ENCODE measurements at places on chromosomes 7 and 10.
A peak's percentile ranks its signal among the peaks of the same experiment; 100 is the strongest.

- no peak for DNase-seq
Measured at GRCh38 chr10:3530346-3530745, 254.7 kb downstream of the KLF6 start.

DNA sequence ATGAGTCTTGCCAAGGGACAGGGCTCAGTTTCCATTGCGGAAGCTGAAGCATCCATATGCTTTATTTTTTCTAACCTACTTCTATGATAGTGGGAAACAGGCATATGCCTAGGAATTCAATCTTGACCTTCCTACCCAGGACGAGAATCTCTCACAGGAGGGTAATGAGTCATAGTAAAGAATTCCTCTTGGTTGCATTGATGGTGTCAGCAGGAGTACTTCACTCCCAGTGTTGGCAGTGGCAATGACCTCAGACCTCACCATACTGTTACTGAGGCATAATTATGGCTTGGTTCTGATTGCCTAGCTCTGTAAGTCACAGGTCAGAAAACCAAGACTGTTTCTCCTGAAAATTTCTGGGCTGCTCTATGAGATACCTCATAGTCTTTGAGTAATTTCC, 552.9 kb downstream of the ARL4A start:
- DNase-seq, result no peak

GRCh38 chr10:105707603-105708002, 1066.5 kb downstream of the SORCS3 start:
- no peak for DNase-seq

- DNase-seq, result no peak
Measured at GRCh38 chr10:92848037-92848440, 281 bp upstream of the EXOC6 start.

GRCh38 chr7:157113607-157114006, 25.1 kb upstream of the UBE3C start:
- no peak for DNase-seq

DNA sequence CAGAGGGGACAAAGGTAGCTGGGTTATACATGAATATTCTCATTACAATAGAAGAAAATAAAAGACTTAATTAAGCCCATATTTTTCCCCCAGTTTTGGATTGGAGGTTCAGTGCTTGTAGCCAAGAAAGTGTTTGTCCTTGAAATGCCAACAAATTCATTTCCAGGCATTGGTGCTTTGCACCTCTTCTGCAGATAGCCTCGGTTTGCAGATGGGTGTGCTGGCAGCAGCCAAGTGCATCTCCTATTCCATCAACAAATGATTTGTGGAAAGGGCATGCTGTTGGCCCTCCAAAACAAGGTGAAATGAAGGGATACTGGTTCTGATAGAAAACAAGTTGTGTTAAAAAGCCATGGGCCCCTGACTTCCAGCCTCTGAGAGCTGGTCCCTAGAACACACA, 187.3 kb downstream of the DPY19L1 start:
- DNase-seq, result no peak

DNA sequence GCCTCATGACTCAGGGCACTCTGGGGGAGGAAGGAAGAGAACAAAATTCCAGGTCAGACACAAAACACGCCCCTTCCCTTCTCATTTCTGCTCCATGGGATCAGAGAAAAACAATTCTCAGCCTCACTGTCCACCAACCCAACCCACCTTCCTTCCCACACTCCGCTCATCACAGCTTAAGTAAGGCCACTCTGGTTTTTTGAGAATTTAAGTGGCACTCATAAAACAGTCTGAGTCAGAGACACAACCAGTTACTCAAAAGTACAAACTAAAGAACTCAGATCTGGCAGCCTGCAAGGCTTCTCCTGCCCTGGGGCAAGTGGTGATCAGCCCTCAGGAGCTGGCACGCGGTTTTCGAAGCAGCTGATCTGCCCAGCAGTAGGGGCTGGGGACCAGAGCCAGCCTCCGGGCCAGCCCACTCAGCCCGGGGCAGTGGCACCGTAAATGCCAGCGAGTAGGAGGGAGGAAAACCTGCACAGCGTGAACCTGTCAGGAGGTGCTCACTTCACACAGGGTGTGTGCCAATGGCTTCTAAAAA, 39.1 kb upstream of the ABLIM1 start:
- DNase-seq, result no peak

DNA sequence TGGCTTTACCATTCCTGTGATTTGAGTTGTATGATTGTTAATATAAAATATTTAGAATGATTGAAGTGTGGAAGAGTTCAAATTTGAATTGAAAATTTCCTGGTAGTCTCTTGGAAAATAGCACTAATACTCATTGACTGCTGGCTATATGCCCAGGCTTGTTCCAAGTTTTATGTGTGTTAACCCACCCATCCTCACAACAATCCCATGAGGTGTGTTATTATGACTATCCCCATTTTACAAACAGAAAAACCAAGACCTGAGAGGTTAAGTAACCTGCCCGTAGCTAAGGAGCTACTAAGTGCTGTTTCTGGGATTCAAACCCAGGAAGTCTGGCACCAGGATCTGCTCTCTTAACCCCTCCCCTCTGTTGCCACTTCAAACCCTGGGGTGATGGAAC, 213.9 kb downstream of the CREB5 start:
- no peak for DNase-seq

DNA sequence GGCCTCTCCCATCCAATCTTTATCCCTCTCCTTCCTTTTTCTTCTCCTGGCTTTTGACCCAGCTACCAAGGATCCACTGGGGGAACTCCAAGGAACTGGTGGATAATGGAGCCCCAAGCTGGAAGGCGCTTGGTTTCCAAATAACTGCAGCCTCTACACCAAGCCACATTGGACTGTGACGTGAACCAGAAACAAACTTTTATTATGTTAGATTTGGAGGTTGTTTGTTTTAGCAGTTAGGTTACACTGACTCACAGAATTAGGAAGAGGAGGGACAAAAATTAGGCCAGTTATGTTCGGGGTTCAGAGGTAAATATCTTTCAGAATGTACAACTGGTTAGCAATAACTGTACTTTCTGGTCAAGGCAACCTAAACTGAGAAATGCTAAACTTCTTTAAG, 21.3 kb upstream of the ANK3 start:
- DNase-seq, result no peak

DNA sequence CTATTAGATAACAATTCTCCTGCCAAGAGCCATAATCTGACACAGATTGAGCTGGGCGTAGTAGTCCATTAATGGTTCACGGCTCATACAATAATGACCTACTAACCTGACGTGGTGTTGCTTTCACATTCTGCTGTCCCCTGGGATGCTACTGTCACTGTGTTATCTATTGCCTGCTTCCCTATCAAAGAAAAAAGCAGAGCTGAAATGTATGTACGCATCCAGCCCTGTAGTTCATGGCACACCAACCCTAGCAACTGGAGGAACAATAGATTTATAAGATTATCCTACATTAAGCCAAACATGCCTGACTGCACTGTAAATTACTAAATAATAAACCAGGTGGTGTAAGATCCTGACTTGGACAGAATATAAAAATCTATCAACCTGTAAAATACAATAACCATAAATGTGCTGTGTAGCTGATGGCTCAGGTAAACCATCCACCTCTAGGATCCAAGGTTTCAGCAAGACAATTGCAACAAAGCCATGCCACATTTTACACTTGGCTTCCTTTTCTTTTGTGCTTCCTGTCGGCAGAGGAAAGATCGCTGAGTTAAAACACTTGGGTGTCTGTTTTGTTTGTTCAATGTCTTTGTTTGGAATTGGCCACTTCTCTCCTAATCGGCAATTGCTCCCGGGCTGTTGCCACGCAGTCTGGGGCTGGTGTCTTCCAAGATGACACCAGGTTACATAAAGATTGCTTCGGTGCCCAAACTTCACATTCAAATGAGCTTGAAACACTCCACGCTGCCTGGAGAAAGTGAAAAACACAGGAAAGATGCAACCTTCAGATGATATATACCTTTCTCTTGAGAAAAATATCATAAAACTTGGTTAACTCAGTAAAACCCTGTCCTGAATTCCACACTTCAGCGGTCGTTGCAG, 143.9 kb upstream of the MGMT start:
- no peak for DNase-seq

- no peak for DNase-seq
Measured at GRCh38 chr7:108201766-108202165, 71.6 kb upstream of the LAMB4 start.

DNA sequence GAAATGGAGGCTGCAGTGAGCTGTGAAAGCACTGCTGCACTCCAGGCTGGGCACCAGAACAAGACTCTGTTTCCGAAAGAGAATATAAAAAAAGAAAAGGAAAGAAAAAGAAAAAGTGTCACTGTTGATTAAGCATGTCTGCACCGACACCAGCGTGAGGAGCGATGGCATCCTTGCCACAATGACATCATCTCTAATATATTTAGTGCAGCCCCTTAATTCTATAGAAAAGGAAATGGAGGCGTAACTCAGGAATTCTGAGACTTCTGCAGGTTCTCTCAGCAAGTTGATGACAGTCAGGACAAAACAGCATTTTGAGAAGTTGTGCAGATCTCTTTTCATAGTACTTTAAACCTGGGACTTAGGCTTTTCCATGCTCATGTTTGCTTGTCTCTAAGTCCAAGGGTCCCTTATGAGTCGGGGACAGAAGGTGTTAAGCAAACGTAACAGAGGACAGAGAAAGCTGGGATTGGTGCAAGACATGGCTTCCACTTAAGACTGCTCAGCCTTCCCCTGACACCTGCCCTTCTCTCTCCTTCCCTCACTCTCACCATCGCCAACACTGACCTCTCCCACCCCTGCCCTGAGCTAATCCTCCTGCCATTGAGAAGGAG, 16.9 kb upstream of the ANKRD1 start:
- no peak for DNase-seq

GRCh38 chr7:37269711-37270508, 178.8 kb downstream of the ELMO1 start:
- no peak for DNase-seq

DNA sequence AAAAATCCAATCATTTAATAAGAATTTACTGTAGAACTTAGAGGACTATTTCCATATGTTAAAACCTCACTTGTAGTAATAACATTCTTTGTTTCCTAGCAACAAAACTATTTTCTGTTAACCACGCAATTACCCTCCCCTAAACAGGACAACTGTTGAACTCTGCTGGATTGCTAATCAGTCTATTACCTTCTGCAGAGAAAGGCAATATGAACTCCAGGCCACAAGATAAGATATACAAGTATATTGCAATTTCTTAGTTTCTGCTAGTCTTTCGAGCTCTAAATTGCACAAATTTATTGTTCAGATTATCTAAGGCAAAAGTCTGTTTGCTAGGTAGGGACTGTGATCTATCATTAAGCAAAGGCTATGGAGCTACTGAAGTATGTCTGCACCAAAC, 920.1 kb upstream of the LRRN3 start:
- DNase-seq, result no peak

DNA sequence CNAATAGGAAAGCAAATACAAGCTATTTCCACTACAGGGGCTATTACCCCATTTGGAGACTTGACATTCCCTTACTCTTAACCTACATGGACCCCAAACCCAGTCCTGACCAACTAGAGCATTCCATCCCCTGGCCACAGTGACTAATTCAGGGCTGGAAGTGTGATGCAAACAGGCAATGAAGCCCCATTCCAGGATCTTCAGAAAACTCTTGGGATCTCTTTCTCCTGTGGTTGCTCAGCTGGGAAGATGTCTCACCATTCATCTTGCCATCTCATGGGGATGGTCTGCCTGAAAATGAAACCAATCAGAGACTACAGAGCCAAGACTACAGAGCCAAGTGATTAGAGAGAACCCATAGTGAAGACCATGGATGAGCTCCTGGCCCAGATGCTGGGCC, 206.2 kb downstream of the ZNF365 start:
- no peak for DNase-seq

DNA sequence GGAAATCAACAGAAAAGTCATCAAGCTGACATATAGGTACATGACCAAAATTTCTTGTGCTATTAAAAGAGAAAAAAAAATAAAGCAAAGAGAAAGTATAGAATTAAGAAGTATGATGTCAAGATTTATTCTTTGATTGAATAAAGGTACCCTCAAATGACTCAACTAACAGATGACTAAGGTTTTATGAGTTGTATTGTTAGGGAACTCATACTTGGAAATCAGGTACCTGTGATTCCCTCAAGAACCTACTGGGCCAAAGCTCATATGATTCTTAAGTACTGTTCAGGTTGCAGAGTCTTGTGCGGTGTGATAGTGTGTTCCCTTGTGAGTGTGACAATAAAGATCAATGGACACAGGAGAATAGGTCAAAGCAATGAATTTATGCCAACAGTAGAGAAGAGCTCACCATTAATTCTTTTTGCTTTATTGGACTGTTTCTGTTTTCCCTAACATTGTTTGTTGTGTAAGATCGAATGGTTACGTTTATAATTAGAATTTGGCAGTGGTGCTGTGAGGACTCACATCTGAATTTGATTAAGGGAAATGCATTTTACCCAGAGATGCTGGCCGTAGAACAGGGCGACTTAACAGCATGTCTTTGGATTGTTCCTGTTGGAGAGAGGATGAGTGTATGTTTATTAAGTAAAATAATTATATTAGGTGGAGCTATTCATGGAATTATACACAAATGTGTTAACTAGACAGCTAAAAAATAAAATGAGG, 293.2 kb upstream of the SEMA3D start:
- no peak for DNase-seq

- no peak for DNase-seq
Measured at GRCh38 chr10:44369296-44369695, 15.6 kb downstream of the CXCL12 start.

DNA sequence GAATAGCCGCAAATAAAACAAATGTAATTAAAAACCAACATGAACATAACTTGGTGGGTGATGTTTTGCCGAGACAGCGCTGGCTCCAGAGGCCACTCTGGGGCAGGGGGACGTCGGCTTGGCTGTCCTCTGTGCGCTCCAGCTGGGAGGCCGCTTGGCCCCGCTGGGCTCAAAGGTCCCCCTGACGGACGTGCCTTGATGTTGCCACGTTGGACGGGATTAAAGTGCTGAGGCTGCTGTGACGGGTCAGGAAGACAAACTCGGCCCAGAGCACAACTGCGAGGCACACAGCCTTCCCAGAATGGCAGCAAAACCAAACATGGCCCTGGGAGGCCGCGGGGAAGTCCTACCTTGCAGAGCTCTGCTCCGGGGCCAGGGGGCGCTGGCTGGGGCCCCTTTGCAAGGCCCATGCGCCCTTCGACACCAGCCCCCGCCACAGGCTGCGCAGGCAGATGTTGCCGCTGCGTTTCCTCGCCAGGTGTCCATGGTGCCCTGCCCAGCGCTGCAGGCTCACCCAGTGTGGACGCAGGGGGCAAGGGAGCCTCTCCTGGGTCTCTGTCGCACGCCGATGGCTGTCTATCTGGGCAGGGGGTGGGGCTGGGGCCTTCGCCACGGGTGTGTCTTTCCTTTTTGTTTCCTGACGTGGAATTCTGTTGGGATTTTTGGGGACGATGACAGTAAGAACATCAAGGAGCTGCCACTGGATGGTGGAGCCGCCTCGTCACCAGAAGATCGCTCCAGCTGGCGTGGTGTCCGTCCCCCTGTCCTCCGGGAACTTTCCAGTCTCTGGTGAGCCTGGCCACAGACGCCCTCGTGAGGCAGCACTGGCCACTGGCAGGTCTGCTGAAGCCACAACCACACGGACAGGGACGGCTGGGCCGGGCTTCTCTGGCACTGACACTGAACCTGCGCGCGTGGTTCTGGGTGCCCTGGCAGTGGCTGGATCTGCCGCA, 99.6 kb upstream of the DIP2C start:
- peak; percentile 71 for DNase-seq

Measured in glutamatergic neuron (in vitro differentiated cells).